ENCODE measurements at places on chromosomes 11 and 22. TPM values are rescaled to one million over a fixed set of nuclear protein-coding genes. Genes with fewer than 3 reads are reported as not detected.

LINC01488 gene
- total RNA-seq: 1.4 TPM

ADAMTS15 gene
- total RNA-seq: 1.2 TPM

CHRM4 gene
- total RNA-seq: 0.51 TPM

KCNC1 gene
- 0.67 TPM for total RNA-seq

OR52R1 gene
- total RNA-seq: not detected

GSTT2 gene
- 0.47 TPM for total RNA-seq

ACTN3 gene
- 0.44 TPM for total RNA-seq

ZP1 gene
- total RNA-seq: not detected

ANO9 gene
- total RNA-seq: 31.0 TPM

GRIK4 gene
- total RNA-seq: not detected

DNA sequence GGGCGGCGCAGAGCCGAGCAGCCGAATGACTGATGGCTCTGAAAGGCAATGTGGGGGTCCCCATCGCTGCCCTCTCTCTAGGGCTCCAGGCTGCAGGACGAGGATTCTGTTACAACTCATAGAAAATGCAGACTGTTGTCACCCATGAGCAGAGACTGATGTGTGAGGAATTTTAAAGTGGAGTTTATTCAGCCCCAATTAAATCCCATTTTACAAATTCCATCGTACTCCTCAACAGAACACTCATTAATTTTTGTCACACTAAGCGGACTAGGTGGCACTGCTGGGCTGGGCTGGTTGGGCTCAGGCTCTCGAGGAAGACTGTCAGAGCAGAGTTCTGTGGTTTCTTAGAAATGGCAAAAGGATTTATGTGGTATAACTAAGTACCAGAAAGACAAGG is 102.6 kb upstream of the SPON1 start:
- no peaks in the 10 kb centered on the region for H3K36me3 ChIP-seq
- no peak for DNase-seq
- H3K4me1 ChIP-seq: peaks cover 2% of the 10 kb centered on the region
- no peak overlapping the region for H3K4me3 ChIP-seq

- peaks cover 54% of the 10 kb centered on the region for H3K4me1 ChIP-seq
- H3K27me3 ChIP-seq: no peaks in the 10 kb centered on the region
- DNase-seq: no peak
- no peaks in the 10 kb centered on the region for H3K36me3 ChIP-seq
Measured at GRCh38 chr11:117834838-117835443, 10.4 kb upstream of the FXYD2 start.

GRCh38 chr11:129242855-129243254 is 50.7 kb upstream of the ARHGAP32 start:
- DNase-seq: no peak
- H3K4me1 ChIP-seq: peaks cover 1% of the 10 kb centered on the region
- peaks cover 2% of the 10 kb centered on the region for H3K36me3 ChIP-seq
- no peaks in the 10 kb centered on the region for H3K27me3 ChIP-seq
- no peak overlapping the region for H3K4me3 ChIP-seq
- H3K27ac ChIP-seq: no peak overlapping the region

DNA sequence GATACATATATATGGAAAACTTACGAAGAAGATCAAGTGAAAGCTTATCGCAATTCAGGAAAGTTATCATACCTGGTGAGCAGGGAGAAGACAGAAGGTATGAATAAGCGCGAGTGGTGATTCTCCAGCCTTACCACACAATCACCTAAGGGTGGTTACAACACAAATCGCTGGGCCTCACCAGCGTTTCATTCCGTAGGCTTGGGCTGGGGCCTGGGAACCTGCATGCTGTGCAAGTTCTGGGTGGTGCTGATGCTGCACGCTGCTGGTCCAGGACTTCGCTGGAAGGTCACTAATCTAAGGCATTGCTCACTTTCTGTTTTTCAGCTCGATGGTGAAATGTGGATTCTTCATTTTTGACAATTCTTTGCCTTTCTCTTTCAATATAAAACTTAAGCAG is 76.6 kb upstream of the SLC25A18 start:
- H3K4me3 ChIP-seq: no peak overlapping the region
- H3K27ac ChIP-seq: peak overlapping the region; percentile 6
- H3K27me3 ChIP-seq: no peaks in the 10 kb centered on the region
- DNase-seq: no peak

- no peak overlapping the region for H3K4me3 ChIP-seq
- no peaks in the 10 kb centered on the region for H3K36me3 ChIP-seq
- H3K27me3 ChIP-seq: peaks cover 4% of the 10 kb centered on the region
- DNase-seq: no peak
Measured at GRCh38 chr11:133518702-133519264, 13.5 kb downstream of the OPCML start.

GRCh38 chr11:65695459-65696241 is 16.4 kb upstream of the KAT5 start:
- H3K36me3 ChIP-seq: no peaks in the 10 kb centered on the region
- peaks cover 5% of the 10 kb centered on the region for H3K4me1 ChIP-seq
- H3K4me3 ChIP-seq: no peak overlapping the region
- DNase-seq: no peak
- H3K27ac ChIP-seq: no peak overlapping the region
- H3K27me3 ChIP-seq: peaks cover 11% of the 10 kb centered on the region

DNA sequence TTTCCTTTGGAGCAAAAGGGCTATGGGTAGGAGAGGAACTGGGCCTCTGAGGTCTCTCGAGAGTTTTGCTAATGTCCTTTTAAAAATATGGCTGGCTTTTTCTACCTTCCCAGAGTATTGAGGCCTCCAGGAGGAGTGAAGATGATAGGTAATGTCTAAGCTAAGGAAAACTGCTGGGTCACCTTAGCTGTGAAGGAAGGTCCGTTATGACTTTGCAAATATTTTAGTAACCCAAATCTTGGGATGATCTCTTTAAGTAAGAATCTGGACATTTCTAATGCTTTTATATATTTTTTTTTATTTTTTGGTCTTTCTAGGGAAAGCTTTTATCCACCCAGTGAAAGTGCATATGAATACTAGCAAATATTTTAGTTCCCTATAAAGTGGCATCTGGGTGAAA is 60.9 kb upstream of the SYN3 start:
- H3K4me1 ChIP-seq: no peaks in the 10 kb centered on the region
- no peak for DNase-seq
- H3K27me3 ChIP-seq: no peaks in the 10 kb centered on the region
- H3K36me3 ChIP-seq: no peaks in the 10 kb centered on the region

GRCh38 chr11:113331441-113331840 is 17.1 kb downstream of the TTC12 start:
- H3K36me3 ChIP-seq: peaks cover 35% of the 10 kb centered on the region
- peaks cover 2% of the 10 kb centered on the region for H3K4me1 ChIP-seq
- H3K4me3 ChIP-seq: no peak overlapping the region

DNA sequence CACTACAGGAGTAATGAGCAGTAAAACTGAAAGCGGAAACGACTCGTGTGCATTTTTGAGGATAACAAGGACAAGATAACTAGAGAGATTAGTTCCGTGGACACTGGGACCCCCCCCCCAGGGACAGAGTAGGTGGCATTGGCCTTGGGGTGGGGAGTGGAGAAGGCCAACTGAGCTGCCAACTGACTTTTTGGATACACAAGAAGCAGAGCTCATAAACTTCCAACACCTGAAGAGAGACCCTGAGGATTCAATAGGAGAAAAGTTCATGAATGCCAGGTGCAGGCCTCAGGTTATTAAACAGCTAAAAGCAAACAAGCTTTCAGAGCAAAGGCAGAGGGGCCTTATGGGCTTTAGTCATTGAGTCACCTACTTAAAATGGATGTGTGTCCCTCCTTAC is 17.6 kb upstream of the PRSS23 start:
- no peak overlapping the region for H3K4me3 ChIP-seq
- peaks cover 12% of the 10 kb centered on the region for H3K4me1 ChIP-seq
- H3K27ac ChIP-seq: no peak overlapping the region
- H3K27me3 ChIP-seq: peaks cover 14% of the 10 kb centered on the region
- DNase-seq: no peak
- no peaks in the 10 kb centered on the region for H3K36me3 ChIP-seq

- H3K4me1 ChIP-seq: no peaks in the 10 kb centered on the region
- H3K36me3 ChIP-seq: no peaks in the 10 kb centered on the region
- DNase-seq: no peak
- no peak overlapping the region for H3K4me3 ChIP-seq
- H3K27ac ChIP-seq: no peak overlapping the region
Measured at GRCh38 chr11:17564687-17565042, 17.6 kb downstream of the OTOG start.

DNA sequence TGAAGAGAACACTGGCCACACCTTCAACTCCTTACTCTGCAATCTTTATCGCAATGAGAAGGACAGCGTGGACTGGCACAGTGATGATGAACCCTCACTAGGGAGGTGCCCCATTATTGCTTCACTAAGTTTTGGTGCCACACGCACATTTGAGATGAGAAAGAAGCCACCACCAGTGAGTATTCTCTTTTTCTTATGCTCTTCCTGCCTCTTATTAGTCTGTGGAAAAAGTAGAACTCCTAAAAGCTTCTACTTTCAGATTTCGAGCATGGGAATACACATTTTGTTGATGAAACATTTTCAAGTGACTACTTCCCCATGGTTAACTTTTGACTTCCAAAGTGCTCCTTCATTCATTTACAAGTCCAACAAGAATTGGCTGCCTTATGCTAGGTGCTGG is 20.9 kb downstream of the ALKBH3 start:
- H3K27me3 ChIP-seq: no peaks in the 10 kb centered on the region
- no peak for DNase-seq
- peaks cover 28% of the 10 kb centered on the region for H3K36me3 ChIP-seq
- no peak overlapping the region for H3K4me3 ChIP-seq
- no peak overlapping the region for H3K27ac ChIP-seq
- no peaks in the 10 kb centered on the region for H3K4me1 ChIP-seq

GRCh38 chr22:49016909-49017481 is 810.7 kb downstream of the BRD1 start:
- DNase-seq: no peak
- H3K27ac ChIP-seq: no peak overlapping the region
- no peaks in the 10 kb centered on the region for H3K36me3 ChIP-seq
- H3K4me3 ChIP-seq: no peak overlapping the region

DNA sequence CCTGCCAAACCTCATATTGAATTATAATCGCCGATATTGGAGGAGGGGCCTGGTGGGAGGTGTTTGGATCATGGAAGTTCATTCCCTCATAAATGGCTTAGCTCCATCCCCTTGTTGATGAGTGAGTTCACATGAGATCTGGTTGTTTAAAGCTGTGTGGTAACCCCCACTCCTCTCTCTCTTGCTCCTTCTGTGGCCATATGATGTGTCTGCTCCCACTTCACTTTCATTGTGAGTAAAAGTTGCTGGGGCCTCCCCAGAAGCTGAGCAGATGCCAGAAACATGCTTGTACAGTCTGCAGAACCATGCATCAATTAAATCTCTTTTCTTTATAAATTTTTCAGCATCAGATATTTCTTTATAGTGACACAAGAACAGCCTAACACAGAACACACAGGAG is 929.0 kb upstream of the FAT3 start:
- DNase-seq: no peak
- H3K4me3 ChIP-seq: no peak overlapping the region
- H3K27ac ChIP-seq: no peak overlapping the region
- H3K36me3 ChIP-seq: no peaks in the 10 kb centered on the region
- H3K27me3 ChIP-seq: no peaks in the 10 kb centered on the region
- H3K4me1 ChIP-seq: no peaks in the 10 kb centered on the region

DNA sequence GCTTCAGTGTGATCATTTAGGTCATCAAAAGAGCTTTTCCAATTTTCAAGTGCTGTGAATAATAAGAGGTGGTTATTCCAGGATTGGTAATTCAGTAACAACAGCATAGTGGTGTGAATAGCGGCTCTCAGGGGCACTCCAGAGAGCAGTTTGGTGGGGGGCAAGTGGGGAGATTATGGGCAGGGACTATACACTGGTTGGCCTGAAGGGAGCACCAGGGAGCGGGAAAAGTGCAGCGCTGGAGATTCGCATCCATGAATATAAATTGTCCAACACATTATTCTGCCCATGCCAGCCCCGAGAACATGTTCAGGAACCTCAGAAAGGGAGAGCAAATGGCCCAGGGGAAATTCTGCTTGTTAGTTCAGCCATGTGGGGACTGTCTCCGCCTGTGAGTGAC is 37.9 kb downstream of the OR6Q1 start:
- DNase-seq: no peak
- H3K4me3 ChIP-seq: no peak overlapping the region
- H3K27me3 ChIP-seq: no peaks in the 10 kb centered on the region
- H3K4me1 ChIP-seq: peaks cover 8% of the 10 kb centered on the region

DNA sequence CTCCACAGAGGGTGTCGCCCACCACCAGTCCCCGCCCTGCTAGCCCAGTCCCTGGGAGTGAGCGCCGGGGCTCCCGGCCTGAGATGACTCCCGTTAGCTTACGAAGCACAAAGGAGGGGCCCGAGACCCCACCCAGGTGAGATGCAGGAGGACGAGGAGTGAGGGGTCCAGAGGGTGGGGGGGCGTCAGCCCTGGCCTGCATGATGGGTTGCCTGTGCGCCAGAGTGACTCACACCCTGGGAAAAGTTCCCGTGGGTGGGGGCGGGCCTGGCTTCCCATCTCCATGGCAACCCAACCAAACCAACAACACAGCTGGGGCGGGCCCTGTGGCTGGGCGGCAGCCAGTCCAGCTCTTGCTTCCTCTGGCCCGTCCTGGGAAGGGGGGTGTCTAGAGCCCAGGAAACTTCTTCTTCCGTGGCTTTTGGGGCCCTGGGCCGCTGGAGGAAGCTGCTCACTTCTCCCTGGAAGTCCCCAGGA is 4.5 kb downstream of the GAS2L1 start:
- H3K36me3 ChIP-seq: no peaks in the 10 kb centered on the region
- no peak overlapping the region for H3K27ac ChIP-seq

- H3K4me3 ChIP-seq: no peak overlapping the region
- no peaks in the 10 kb centered on the region for H3K36me3 ChIP-seq
- H3K4me1 ChIP-seq: no peaks in the 10 kb centered on the region
- DNase-seq: no peak
- no peaks in the 10 kb centered on the region for H3K27me3 ChIP-seq
Measured at GRCh38 chr11:7949934-7950333, 8.4 kb upstream of the OR10A3 start.

GRCh38 chr11:11668274-11668673 is 46.5 kb upstream of the GALNT18 start:
- no peaks in the 10 kb centered on the region for H3K4me1 ChIP-seq
- no peak for DNase-seq

GRCh38 chr22:29195118-29195963 is 10.4 kb upstream of the EMID1 start:
- no peak for DNase-seq
- peaks cover 3% of the 10 kb centered on the region for H3K27me3 ChIP-seq
- H3K36me3 ChIP-seq: no peaks in the 10 kb centered on the region
- H3K4me1 ChIP-seq: peaks cover 4% of the 10 kb centered on the region

DNA sequence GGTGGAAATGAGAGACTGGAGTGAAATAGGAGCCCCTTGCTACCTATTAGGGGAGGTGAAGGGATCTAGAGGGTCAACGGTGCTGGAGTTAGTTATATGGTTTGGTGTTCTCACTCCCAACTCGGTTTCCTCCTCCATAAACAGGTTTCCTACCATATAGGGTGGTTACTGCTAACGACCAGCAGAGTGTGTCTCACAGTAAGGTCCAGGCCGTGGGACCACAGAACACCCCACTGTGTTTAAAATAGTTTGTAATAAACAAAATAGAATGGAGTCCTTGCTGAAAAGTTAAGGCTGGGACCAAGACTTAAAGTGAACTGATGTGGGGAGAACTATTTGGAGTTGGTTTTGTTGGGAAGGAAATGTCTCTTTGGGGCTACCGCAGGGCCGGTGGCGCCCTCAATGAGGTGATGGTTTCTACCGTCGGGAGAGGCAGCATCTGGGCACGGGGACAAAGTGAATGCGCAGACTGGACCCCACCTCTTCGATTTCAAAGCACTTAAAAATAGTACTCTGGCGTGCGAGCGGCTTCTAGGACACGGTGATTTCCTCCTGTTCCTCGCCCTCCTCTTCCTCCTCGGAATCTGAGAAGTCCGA is 4.5 kb downstream of the DBX1 start:
- no peak overlapping the region for H3K27ac ChIP-seq
- H3K4me1 ChIP-seq: peaks cover 3% of the 10 kb centered on the region
- peaks cover 78% of the 10 kb centered on the region for H3K27me3 ChIP-seq
- DNase-seq: no peak
- no peaks in the 10 kb centered on the region for H3K36me3 ChIP-seq

All from progenitor cell of endocrine pancreas (in vitro differentiated cells).